ENCODE measurements at places on chromosomes 2 and 18.

- no peak for DNase-seq
These were observed 107.4 kb downstream of the CPO start for GRCh38 chr2:207046724-207047123.

GRCh38 chr2:200689115-200689514, 103.3 kb downstream of the AOX1 start:
- DNase-seq = no peak

DNA sequence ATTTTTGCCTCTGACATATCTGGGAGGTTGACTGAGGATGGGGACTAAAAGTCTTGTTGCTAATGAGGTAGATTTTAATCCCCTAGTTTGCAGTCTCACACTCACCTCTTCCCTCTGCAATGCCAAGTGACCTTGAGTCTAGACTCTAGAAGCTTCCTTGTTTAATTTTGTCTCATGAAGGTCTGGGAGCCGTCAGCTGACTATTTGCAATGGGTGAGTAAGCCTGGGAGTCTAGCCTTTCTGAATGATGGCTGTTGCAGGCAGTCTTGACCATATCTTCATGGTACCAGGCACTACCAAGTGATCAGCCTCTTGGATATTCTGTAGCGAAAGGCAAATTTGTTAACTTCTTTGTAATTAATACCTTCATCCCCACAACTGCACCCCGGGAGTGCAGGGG, 61.2 kb downstream of the ARHGAP15 start:
- DNase-seq = no peak

GRCh38 chr2:196276421-196276820, 105.0 kb upstream of the STK17B start:
- no peak for DNase-seq

- no peak for DNase-seq
These were observed 80.5 kb upstream of the OTOF start for GRCh38 chr2:26558271-26559043.

DNA sequence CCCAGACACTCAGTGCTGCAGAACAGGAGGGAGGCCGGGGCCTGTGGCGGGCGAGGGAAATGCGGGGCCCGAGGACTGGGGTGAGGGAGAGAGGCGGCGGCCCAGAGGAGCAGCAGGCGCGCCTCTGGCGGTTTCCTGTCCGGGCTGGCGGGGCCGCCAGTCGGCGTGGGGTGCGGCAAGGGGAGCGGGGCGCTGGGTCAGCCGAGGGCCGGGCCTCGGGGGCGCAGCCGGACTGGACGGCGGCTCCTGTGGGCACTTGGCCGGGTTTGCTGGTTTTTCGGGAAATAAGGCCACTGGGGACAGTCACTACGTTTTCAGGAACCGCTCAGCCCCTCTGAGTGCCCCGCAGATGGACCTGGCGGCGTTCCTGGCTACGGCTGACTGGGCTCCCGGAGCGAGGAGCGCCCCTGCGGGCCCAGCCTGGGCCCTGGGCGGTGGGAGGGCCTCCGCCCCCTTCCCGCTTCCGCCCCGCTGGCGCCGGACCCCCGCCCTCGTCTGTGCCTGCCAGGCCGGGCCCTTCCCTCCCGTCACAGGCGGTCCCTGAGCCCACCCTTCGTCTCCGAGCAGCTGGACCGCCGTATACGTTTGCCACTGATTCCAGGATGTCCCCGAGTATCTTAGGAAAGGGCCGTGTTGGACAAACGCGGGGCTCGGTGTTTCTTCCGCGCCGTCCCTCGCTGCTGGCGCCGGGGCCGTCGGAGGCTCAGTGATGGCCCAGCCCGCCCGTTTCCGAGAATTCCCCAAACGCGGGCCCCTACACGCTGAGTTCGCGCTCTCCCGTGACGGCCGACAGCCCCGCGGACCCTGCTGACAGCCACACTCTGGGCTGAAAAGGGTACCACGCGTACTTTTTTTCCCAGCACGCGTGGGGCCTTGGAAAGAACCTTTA, 84.6 kb downstream of the FAM210A start:
- no peak for DNase-seq

- no peak for DNase-seq
These were observed 1.4 kb downstream of the CERKL start for GRCh38 chr2:181655519-181655918.

- no peak for DNase-seq
These were observed 265.9 kb upstream of the PXDN start for GRCh38 chr2:2010251-2010650.

GRCh38 chr2:238461491-238461890, 34.8 kb downstream of the ASB1 start:
- no peak for DNase-seq

- DNase-seq = no peak
These were observed 181.6 kb downstream of the CELF4 start for GRCh38 chr18:37383846-37384595.

DNA sequence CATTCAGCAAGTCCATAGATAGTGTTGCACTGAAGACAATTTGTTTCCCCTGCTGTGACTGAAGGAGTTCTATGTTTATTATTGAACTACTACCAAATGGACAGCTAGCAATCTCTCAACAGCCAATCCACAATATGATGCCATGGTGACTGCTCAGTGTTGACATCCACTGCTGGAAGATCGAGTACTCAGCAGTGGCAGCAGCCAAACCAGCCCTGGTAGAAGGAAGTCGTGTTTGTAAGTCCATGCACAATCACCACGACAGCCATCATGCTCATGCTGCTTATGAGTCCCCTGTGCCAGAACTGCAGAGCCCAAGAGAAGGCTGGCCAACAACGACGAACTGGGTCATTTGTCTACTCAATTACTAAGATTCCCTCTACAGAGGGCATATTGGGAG, 66.4 kb downstream of the OSR1 start:
- DNase-seq = no peak

GRCh38 chr2:47300081-47300480, 102.9 kb upstream of the MSH2 start:
- DNase-seq = no peak

GRCh38 chr18:5158172-5158571, 38.9 kb downstream of the AKAIN1 start:
- DNase-seq = no peak

DNA sequence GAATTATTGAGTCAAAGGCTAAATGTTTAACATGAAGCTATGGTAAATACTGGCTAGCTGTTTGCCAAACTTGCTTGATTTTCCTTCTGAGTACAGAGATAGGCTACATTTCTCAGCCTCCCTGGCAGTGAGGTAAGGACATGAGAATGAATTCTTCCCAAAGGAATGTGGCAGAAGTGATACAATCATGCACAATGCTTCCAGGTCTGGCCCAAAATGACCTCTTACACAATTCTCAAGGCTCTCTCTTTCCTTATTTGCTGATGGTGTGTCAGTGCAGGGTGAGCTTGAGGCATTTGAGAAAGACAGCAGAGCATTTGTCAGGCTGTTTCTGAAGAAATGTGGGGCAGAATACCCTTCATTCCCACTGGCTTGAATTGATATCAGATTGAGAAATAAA, 95.6 kb upstream of the NABP1 start:
- DNase-seq = no peak

DNA sequence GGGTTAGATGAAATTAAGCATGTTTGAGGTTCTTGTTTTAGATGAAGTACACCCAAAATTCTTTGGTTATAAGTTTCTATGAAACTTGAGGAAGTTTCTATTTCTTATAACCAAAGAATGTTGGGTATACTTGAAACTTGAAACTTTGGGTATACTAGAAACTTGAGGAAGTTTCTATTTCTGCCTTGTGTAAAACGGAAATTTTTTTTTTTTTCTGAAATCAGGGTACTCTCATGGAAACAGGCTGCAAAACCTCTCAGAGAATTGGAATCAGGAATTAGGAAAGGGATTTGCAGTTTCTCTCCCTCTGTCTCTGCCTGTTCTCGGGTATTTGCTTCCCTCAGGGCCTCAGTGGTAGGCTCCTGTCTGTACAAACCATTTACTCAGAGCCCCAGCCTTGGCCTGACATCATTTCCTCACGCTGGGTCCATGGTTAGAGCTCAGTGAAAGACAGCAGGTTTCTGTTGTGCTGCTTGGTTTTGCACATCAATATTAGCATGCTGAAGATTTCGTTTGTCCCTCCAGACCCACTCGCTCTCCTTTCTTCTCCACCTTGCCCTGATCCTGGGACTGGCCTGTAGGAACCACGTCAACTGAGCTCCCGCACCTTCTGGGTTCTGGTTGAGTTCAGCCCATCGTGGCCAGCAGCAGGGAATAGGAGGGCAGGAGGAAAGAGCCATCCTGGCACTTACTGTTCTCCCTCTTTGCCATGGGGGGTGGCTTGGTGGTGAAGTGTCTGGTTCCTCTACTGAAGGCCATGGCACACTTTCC, 106.4 kb downstream of the POLR1A start:
- DNase-seq = no peak

DNA sequence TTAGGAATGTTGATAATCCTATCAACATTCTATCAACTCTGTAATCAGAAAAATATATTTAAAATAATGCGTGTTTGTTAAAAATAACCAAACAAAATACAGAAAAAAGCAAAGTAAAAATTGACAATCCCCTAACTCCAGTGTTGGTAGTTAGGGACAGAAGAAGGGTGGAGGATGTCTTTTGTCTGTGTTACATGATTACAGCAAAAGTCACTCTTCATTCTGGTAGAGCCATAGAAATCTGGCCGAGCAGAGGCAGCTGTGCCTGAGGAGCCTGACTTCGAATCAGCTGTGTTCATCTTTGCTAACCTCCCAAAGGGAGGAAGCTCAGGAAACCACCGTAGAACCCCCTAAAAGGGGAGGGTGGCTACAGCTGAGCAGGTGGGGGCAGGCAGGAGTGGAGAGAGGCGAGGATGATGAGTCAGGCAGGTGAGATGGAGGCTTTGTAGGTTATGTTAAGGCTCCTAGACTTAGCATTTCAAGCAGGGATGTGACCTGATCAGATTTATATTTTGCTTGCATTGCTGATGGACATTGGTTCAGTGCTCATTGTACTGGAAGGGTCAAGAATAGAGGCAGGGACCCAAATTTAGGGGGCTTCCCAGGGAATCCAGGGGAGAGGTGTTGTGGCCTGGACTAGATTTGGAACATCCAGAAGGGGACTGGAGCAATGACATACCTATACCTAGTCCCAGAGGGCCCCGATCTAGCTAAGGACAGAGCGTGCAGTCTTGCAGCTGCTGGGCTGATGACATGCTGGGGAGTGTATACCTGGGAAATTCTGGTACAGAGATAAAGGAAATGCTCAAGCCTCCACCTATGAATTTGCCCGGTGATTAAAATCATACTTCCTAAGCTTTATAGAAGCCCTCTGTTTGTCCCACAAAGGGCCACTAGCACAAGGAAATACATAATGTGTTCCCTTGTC, 95.7 kb downstream of the NEDD4L start:
- DNase-seq = no peak

- no peak for DNase-seq
These were observed 512.1 kb upstream of the LRATD1 start for GRCh38 chr2:14120376-14120775.

DNA sequence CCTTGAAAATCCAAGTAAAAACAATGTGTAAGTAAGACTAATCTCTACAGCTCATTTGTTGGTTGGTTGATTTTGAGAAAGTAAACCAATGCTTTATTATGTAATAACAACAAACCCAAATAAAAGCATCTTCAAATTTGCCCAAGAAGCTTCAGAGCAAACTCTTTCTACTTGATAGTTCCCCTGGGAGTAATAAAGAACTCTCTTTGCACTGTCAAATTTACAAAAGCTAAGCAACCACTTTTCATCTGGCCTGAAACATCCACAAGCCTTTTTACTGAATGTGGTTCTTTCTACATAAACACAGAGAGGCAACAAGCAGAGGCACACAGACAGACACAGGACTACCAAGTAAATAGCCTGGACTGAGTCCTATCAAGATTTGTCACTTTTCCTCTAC, 28.8 kb upstream of the CACNB4 start:
- no peak for DNase-seq

DNA sequence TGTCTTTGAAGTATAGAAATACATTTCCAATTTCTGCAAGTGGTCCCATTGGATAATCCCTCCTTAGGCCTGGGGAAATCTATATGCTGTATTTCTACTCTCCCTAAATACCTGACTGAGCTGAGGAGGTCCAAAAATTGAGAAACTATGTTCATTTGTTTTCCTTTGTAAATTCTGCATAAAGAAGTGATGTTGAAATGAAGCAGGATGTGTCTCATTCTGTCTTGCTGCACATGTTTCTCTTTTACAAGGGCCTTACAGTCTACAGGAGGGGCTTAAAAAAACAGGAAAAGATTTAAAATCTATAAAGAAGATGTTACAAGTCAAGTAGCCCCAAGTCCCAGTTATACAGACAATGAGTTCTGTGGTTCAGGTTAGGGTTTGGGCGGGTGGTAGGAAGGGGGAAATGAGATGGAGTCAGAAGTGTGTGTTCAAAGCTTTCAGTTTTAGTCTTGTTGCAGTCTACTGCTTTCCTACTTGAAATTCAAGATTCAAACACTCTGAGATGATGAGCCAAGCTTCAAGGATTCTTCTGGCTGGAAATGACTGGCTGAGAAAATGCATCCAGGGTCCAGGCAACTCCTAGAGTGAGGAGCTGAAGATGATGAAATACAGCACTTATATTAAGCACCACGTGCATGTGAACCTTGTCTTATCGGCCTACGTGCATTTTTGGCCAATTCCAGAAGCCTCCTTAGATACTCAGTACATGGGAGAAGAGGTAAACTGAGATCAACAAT, 146.3 kb upstream of the CELF4 start:
- no peak for DNase-seq

DNA sequence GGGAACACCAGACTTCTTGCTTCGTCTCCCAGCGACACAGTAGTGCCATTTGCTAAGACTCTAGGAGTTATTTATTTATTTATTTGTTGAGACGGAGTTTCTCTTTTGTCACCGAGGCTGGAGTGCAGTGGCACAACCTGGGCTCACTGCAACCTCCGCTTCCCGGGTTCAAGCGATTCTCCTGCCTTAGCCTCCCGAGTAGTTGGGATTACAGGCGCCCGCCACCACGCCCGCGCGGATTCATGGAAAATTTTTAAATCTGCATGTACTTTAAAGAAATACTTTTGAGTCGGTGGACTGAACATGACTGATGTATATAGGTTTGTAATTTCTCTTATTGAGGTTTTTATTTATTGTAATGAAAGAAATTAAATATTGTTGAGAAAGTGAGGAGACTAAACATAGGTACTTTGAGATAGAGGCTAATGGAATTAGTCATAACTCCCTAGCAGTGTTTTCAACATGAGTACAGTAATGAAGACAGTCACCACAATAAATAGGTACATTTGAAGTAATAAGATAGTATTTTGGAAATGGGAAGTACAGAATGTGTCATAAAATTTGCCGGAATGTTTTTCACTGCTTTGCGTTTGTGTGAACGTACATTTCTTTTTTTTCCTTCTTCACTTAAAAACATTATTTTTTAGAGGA, 983 bp downstream of the MTX2 start:
- DNase-seq = no peak

- peak; percentile 20 for DNase-seq
These were observed at the start of gene CHN1 for GRCh38 chr2:175004980-175005732. Gene CHN1, minus strand, starts transcription at chr2:175005381. Its CDS starts 469 bp downstream, at chr2:175004912.

- no peak for DNase-seq
These were observed 202.9 kb upstream of the RAB12 start for GRCh38 chr18:8406186-8406867.

GRCh38 chr18:13452388-13452811, 233.8 kb downstream of the LDLRAD4 start:
- DNase-seq = no peak

- DNase-seq = no peak
These were observed 2.7 kb downstream of the CDH7 start for GRCh38 chr18:65753520-65753919.

- DNase-seq = no peak
These were observed 13.6 kb downstream of the SPDYA start for GRCh38 chr2:28824207-28824606.
